CD4-positive, alpha-beta T cell treated with Interleukin-6 for 4 hours (primary cell): ENCODE measurements at places on chromosomes 3 and 15.

GRCh38 chr3:157335233-157336076, 101.2 kb upstream of the PTX3 start:
- no peak for DNase-seq

DNA sequence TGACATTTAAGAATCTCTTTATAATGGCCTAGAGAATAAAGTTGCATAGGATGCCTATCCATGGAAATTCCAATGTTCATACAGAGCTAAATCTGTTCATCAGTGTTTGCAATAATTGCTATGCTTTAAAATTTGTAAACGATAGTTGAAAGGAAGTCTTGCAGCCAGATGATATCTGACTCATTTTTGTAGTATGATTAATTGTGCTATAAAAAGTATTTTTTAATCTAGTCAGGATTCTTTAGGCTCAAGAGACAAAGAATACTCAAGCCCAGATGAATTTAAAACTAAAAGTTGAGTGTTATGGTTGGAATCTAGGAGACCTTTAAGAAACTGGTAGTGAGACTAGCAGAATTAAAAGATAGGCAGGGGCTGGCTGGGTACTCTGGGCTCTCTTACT, 50.5 kb downstream of the SUCNR1 start:
- DNase-seq = no peak

DNA sequence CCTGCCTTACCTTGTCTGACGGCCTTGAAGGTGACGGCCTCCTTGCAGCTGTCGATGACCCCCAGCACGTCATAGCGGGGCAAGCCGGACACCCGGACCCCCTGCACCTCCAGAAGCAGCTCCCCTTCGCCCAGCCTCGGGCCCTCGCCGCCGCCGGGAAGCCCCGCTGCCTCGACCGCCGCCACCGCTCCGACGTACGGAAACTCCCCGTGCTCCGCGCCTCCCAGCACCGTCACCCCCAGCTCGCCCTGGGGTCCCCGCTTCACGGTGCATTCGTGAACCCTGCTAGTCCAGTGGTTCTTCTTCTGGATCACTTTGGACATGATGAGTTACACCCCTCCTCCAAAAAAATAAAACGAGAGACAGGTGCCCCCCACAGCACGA, 740 bp downstream of the MAGI1 start:
- DNase-seq = no peak

DNA sequence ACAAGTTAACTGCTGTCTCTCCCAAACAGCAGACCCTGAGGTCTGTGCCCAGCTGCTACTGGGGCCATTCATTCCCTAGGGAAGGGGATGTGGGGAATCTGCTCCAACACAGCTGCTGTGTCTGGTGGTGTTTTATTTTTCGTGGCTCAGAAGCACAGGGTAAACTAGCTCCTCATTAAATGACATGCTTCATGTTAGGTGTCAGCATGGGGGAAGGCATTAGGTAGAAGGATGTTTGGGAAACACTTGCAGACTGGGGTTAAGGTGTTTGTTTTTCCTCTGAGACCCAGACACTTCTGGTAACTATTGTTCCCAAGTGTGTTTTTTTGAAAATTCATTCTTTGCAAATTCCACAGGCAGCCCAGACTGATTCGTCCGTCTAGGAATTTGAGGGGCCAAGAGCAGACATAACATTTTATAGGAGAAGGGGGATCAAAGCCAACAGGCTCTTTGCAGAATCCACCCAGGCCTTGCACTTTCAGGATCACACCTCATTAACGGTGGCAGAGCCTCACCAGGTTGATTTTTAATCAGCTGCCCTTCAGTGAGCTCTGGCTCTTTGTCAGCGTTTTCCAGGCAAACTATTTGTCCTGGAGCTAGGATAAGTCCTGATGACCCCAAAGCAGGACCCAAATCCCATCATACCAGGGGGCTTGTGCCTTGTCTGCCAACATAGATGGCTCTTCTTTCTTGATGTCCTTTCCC, 65.4 kb upstream of the ITGA11 start:
- DNase-seq = no peak

DNA sequence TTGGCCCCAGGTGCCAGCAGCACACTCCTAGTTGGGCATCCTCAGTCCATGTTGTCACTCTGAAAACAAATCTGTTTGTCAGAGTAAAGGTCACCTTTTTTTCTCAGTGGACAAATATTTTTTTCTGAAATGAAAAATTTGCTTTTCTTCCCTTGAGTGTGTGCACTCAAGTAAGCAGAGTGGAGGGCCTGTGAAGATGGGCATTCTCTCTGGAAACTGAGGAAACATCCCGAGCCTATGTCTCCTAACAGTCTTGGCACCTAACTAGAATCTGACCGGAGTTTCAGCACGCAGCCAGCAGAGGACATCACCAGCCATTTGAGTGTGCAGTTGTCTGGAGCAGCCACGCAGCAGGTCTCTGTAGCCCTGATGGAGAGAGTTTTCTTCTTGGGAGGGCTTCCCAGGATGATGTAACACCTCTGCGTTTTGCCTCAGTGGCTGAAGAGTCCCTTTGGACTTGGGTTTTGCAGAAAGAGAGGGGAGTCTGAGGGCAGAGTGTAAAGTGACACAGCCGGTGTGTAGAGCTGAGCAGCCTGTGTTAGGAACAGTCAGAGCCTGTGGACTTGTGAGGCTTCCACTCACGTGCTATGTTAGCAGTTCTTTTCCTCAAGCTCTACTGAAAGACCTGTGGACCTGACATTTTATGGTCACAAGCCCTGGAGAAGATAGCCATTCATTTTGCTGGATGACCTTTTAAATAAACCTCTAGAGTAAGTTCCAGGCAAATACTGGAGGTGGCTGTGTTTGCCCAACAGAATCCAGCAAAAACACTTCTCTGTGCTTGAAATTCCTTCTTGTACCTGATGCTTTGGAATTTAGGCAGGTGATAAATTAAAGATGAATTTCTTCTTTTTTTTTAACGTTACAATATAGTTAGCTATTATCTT, 51.6 kb downstream of the ABHD2 start:
- DNase-seq = no peak

GRCh38 chr3:124429129-124429815, 301.0 kb upstream of the UMPS start:
- DNase-seq = no peak

GRCh38 chr3:32440611-32441350, 49.1 kb downstream of the CMTM7 start:
- DNase-seq = no peak

GRCh38 chr3:52190294-52191074, 7.5 kb upstream of the ALAS1 start:
- no peak for DNase-seq

DNA sequence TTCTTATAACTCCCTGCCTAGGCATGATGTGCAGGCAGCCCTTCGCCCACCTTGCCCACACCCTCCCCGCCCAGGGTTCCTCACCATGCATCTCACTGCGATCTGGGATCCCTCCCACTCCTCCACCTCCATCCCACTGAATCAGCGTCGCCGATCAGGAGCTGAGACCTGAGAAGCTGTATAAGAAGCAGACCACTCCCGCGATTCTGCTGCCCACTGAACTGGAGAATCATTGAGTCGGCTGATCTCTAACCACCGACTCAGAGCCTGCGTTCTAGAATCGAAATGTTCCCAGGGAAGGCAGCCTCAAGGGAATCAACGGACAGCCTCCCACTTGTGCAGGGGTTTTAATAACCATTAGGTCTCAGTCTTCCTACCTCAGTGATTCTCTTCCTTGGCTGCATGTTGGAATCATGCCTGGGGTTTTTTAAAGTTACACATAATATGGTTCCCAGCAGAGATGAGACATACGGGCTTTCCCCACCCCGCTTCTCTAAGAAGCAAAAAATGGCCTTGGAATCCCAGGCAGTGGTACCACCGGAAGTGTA, 60.2 kb downstream of the TMEM44 start:
- no peak for DNase-seq

DNA sequence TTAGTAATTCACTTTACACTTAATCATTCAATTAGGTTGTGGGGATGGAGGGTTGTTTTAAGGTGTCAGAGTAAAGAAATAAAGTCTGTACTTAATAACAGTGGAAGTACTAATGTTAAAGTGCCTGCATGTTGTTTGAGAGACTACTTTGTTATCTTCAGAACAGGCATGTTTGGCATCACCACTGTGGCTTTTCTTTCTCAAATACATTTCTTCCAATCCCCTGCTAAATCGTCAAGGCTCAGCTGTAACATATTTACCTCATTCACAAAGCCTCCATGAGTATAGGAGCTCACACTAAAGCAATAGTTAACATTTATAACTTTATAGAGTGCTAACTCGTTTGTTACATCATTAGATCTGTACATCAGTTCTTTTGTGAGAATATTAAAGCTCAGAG, 2.6 kb downstream of the TIMMDC1 start:
- DNase-seq = no peak

DNA sequence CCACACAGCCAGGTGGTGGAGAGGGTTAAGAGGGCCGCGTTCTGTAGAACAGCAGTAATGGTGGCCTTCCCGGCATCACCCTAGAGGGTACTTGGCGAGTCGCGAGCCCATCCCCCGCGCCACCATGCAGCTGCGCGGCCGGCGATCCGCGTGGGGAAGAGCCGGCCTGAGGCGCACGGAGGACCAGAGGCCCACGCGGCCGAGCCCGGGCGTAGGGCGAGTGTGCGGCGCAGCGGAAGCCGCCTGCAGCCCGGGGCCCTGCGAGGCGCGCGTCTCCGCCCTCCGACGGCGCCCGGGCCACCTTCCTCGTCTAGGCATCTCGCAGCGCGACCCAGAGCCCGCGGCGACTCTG, 423 bp downstream of the TKT start:
- DNase-seq = peak; percentile 53

GRCh38 chr3:191094057-191094845, 104.8 kb upstream of the OSTN start:
- no peak for DNase-seq

DNA sequence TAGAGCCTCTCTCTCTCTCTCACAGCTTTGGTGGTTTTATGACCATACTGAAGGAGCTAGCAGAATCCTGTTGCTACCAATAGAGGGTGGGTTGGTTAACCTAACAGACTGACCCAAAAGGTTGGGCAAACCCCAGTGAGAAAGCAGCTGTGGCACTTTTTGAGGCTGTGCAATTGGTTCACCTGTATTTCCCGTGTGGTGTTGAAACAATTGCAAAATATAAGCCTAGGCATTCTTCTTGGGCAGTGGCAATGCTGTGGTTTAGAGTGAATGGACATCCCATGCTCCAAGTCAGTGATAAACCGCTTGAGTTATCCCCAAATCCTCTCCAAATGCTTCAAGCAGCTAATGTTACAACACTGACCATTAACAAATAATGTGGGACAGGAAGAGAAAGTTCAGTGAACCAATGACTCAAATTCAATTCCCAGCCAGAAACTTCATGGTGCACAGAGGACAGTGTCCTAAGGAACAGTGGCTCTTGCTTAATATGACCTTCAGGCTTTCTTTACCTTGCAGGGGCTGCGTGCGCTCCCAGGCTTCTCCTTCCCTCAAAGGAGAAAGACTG, 261.9 kb upstream of the ICE2 start:
- peak; percentile 12 for DNase-seq

DNA sequence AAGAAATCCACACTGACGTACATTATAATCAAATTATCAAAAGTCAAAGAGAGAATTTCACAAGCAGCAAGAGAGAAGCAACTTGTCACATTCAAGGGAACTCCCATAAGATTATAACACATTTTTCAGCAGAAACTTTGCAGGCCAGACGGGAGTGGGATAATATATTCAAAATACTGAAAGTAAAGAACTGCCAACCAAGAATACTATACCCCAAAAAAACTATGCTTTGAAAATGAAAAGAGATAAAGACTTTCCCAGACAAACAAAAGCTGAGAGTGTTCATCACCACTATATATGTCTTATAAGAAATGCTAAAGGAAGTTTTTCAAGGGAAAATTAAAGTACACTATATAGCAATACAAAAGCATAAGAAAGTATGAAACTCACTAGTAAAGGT, 91.5 kb upstream of the PPP2R3A start:
- DNase-seq = no peak

DNA sequence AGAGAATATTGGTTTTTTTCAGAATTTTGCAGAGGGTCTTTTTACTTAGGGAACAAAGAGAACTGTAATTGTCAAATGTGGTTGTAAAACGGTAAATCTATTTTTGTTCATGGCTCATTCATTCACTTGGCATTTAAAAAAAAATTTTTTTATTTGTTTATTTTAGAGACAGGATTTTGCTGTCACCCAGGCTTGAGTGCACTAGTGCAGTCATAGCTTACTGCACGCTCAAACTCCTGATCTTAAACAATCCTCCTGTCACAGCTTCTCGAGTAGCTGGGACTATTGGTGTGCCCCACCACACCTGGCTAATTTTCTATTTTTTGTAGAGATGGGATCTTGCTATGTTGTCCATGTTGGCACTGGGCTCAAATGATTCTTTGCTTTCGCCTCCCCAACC, 301.8 kb downstream of the LPP start:
- no peak for DNase-seq

DNA sequence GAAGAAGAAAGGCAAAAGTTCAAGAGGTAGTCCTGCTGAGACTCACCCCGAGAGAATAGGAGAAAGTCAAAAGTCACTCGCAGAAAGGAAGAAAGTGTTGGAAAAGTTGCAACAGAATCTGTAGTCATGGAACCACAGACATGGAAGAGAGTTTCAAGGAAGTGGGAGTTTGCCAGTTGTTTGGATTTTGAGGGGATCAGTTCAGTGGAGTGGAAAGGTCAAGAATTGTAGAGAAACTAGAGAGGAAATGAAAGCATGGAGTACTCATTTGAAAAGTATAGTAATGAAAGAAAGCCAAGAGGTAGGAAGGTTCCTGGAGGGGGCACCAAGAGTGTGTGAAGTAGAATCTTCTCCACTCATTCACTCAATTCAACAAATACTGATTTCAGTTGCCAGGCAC, 34.7 kb downstream of the SPTSSB start:
- no peak for DNase-seq

- no peak for DNase-seq
These were observed 441.3 kb upstream of the THBS1 start for GRCh38 chr15:39139431-39140059.

DNA sequence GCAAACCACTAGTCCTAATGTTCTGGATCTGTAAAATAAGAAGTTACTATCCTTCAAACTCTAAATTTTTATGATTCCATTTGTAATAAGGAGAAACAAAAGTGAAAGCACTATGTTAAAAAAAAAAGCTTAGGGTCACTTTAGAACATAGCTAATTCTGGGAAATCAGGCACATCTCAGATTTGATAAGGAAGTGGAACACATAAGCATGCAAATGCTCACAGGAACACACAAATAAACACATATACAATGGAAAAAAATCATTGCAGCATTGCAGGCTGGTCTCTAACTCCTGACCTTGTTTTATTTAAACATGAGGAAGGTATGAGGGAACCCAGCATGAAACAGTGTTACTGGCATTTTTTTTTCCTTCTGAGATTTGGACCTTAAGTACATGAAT, 63.2 kb upstream of the TNFSF10 start:
- no peak for DNase-seq

GRCh38 chr3:50264383-50264963, 4.5 kb upstream of the SEMA3B start:
- no peak for DNase-seq

GRCh38 chr15:29105151-29105854, 164.3 kb downstream of the NSMCE3 start:
- DNase-seq = no peak
